SHP77 (cell line): ENCODE measurements at places on chromosomes 6 and 20.
A peak's percentile ranks its signal among the peaks of the same experiment; 100 is the strongest.

- DNase-seq, result no peak
Measured at GRCh38 chr20:43925215-43925614, 10.6 kb downstream of the TOX2 start.

DNA sequence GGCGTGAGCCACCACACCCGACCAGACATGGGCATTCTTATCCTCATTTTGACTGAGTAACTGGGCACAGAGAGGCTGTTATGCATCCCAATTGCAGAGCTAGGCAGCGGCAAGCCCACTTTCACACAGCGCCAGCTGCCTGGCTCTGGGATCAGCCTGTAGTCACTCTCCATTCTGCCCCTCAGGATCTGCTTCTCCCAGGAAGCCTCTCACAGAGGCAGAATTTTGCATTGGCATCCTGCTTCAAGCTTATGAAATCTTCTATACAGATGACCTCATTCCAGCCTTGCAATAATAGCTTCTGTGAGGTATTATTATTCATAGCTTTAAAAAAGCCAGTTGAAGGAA is 37.0 kb upstream of the IER3 start:
- DNase-seq, result peak; percentile 53

- DNase-seq, result no peak
Measured at GRCh38 chr20:44407402-44408184, 52.1 kb downstream of the HNF4A start.

- DNase-seq, result no peak
Measured at GRCh38 chr6:80339421-80339820, 232.9 kb downstream of the BCKDHB start.

GRCh38 chr6:47780510-47781356 is 1.1 kb upstream of the OPN5 start:
- peak; percentile 54 for DNase-seq

DNA sequence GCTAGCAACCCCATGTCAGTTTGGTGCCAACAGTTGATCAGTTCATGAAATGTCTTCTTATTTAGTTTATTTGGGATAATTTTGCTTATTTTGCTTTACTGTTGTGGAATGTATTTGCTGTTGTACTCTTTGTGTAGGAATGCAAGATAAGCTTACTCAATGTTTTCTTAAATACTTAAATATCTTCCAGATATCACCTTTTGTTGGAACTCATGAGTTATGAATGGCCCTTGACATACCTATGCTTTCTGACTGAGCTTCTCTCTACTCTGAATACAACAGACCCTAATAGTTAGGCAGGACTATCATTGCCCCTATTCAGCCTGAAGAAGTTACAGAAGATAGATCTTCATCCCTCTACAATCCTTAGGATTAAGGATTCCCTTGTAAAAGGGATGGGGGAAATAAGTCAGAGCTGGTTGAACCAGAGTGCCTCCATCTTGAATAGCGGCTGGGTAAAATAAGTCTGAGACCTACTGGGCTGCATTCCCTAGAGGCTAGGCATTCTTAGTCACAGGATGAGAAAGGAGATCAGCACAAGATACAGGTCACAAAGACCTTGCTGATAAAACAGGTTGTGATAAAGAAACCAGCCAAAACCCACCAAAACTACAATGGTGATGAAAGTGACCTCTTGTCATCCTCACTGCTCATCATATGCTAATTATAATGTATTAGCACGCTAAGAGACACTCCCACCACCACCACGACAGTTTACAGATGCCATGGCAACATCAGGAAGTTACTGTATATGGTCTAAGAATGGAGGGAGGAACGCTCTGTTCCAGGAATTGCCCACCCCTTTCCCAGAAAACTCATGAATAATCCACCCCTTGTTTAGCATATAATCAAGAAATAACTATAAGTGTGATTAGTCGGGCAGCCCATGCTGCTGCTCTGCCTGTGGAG is 196.9 kb downstream of the AKAP7 start:
- DNase-seq, result no peak

DNA sequence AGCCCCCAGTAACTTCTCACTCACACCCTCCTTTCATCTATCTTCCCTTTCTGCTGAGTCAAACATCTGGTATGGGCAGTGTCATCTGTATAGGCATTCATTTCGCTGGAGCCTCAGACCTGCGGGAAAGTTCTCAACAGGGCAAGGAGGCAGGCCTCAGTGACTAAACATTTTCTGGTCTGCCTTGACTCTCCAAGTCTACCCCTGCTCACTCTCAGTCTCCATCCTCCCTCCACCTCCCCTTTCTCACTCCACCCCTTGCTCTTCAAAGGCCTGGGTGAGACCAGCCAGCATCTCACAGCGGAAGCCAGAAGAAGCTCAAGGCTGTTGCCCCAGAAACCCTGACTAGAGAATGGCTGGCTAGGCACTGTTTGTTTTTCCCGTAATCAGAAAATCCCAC is 105.0 kb upstream of the BEND6 start:
- no peak for DNase-seq

DNA sequence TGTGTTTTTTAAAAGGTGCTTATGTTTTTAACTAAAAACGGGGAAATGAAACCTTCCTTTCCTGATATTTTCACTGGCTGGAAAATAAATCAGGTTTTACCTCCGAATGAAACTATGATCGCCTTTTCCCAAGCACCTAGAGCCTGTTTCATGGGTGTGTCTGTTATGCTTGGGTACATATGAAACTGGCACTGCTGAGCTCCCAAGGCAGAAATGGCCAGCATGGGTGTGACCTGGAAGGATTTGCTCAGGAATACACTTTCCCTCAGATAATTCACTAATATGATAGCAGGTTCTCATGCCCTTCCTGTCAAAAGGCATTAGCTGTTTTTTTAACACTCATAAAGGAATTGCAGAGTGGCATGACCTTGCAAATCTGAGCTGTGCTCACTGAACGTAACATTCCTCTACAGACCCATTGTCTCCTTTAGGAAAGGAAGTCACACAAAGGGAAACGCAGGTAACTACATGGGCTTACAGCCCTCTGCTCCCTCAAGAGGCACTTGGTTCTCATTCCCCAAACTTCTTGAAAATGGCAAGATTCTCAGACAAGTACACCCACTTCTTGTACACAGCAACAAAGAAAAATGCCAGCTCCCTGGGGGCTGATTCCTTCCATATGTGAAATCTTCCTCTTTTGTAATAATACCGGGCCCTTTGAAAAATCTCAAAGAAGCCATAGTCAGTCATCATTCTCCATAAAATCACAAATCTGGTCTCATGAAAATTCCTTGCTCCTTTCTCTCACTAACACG is 72.7 kb downstream of the METTL24 start:
- DNase-seq, result no peak

GRCh38 chr6:228881-229651 is 63.2 kb upstream of the DUSP22 start:
- DNase-seq, result no peak

DNA sequence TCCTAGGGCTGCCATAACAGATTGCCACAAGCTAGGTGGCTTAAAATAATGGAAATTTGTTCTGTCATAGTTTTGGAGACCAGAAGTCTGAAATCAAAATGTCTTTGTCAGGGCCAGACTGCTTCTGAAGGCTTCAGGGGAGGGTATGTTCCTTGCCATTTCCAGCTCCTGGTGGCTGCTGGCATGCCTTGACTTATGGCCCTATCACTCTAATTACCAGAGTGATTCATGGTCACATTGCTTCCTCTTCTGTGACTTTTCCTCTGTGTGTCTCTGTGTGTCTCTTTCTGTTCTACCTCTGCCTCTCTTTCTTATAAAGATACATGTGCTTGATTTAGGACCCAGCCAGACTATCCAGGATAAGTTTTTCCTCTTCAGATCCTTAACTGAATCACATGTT is 635.2 kb upstream of the IMPG1 start:
- no peak for DNase-seq

DNA sequence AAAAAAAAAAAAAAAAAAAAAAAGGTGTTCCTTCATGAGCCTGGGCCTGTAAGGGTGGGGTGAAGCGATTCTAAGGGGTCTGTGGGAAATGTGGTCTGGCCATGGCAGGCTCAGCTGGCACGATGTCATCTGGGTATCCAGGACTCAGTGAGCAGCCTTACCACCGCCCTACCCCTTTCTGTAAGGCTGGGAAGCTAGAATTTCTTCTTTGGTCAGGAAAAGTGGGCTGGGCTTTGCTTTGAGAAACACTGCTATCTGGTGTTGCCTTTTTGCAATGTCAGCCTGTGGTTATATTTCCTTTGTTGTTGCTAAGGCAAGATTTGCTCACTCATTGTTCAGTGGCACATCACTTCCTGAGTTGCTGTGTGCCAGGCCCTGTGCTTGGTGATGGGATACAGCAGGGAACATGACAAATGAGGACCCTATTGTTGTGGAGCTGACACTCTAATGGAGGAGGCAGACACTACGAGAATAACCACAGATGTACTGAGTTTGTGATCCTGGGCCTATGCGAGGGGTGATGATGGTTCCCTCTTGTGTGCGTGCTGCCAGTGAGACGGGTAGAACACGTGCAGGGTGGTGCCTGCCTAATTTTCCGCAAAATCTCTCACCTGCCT is 45.9 kb upstream of the ZNFX1 start:
- no peak for DNase-seq

GRCh38 chr6:123306334-123306733 is 310.3 kb downstream of the CLVS2 start:
- DNase-seq, result no peak

GRCh38 chr6:99296261-99296660 is 53.2 kb downstream of the FAXC start:
- DNase-seq, result no peak

GRCh38 chr6:147384737-147385710 is 123.5 kb upstream of the SAMD5 start:
- DNase-seq, result no peak

DNA sequence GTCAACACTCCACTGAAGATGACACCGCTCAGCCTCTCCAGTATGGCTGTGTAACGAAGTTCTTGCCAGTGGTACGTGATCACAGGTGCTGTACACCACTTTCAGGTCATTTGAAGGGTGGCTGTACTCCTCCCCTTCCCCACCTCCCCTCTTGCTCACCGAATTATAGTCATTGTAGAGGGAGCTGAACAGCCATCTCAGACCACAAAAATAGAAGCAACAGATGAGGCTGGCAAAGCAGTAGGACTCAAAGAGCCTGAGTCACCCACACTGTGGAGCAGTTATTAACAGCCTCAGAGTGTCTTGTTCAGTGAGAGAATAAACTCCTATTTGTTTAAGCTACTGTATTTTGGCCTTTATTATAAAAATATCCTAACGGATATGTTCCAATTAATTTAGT is 192.5 kb upstream of the MCHR2 start:
- no peak for DNase-seq

DNA sequence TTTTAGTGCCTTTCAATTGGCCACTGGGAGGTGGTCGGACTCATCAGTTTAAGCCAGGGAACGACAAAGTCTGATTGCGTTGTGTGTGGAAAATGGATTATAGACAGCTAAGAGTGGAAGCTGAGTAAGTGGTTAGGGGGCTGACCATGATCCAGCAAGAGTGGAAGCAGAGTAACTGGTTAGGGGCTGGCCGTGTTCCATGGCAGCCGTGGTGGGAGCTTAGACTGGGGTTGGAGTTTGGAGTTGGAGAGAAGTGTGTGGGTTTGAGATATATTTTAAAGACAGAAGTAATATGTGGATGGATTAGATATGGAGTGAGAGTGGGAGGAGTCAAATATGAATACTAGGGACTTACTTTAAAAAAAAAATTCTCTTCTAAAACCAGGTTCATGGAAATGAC is 41.7 kb downstream of the LRRN4 start:
- no peak for DNase-seq

GRCh38 chr6:29603930-29604329 is 19.0 kb downstream of the OR2H2 start:
- no peak for DNase-seq

DNA sequence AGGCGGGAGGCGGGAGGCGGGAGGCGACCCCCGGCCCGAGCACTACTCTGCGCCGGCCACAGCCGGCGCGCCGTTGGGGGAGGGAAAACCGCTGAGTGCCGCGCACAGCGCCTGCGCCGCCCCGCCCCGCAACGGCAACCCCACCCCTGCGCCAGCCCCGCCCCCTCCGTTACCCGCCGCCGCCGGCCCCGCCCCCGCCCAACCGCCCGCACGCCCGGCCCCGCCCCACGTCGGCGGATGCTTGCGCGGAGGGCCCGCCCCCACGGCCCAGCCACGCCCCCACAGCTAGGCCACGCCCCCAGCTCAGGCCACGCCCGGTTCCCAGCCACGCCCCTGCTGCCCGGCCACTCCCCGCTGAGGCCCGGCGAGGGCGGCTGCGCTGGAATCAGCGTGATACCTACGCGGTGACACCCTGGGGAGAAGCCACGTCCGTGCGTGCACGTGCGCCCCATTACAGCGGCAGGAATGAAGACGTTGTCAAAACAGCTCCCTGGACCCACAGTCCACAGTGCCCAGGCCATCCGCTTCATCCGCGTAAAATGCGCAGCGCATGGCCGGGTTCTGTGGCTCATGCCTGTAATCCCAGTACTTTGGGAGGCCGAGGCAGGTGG is at the start of gene TCFL5:
Gene TCFL5, minus strand, starts transcription at position 97 of the 611 bp plus-strand sequence. CDS start 152 bp downstream, outside the sequence.
- peak; percentile 89 for DNase-seq

GRCh38 chr6:36110050-36110449 is 20.3 kb upstream of the MAPK13 start:
- DNase-seq, result no peak

DNA sequence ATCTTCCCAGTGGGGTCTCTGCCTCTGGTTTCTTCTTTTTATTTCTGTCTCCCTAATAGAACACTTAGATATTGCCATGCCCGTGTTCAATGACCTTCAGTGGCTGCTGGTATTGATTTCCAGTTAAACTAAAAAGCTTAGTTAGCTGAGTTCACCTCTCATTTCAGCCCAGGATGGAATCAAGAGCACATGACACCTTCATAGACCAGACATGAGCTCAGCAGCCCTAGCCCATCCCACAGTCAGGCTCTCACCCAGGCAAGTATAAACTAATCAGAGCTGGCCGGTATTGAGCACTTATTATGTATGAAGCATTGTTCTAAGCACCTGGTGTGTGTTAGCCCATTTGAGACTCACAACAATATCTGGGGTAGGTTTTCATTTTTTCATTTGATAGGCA is 33.7 kb upstream of the PLEKHG1 start:
- DNase-seq, result no peak

- no peak for DNase-seq
Measured at GRCh38 chr20:11738852-11739251, 178.8 kb upstream of the BTBD3 start.

- DNase-seq, result no peak
Measured at GRCh38 chr6:7051780-7052442, 55.9 kb upstream of the RREB1 start.

- no peak for DNase-seq
Measured at GRCh38 chr6:46412662-46413061, 78.6 kb downstream of the RCAN2 start.

DNA sequence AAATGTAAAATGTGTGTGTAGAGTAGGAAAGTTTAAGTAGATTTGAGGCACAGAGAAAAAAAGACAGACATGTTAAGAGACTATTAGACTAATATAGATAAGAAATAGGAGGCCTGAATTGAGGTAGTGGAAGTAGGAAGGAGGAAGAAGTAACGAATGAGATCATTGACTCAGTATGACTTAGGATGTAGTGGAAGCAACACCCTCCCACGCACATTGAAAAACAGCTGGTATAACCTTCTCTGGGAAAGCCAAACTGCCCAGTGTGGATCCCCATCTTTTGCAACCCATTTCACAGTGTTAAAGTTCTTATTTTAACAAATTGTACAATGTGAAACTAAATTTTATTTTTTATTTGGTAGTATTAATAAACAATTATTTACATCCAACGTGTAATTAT is 89.1 kb downstream of the GRIK2 start:
- DNase-seq, result no peak
